SK-MEL-5 (cell line): ENCODE measurements at places on chromosomes 12 and 14. TPM values are rescaled to one million over a fixed set of nuclear protein-coding genes. Genes with fewer than 3 reads are reported as not detected.

SYNDIG1L gene
- not detected in 2 replicates for total RNA-seq

DNA sequence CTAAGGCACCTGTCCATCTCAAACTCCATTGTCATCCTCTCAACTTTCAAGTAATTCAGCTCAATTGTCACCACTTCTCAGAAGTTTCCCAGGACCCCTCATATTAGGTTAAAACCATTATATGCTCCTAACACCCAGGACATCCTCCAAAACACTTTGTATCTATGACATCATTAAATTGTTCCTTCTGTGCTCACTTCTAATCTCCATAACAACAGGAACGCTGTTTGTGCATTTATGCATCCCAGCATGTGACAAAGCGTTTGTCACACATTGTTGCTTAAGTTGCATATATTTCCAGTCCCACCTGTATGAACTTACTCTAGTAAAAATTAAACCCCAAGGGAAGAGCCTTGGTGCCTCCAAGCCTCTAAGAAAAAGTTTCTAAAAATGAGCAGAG lies 133.9 kb downstream of the TBX5 start:
- no peak for DNase-seq

GRCh38 chr14:75495882-75496281 lies 26.4 kb upstream of the BATF start:
- no peak for DNase-seq

DNA sequence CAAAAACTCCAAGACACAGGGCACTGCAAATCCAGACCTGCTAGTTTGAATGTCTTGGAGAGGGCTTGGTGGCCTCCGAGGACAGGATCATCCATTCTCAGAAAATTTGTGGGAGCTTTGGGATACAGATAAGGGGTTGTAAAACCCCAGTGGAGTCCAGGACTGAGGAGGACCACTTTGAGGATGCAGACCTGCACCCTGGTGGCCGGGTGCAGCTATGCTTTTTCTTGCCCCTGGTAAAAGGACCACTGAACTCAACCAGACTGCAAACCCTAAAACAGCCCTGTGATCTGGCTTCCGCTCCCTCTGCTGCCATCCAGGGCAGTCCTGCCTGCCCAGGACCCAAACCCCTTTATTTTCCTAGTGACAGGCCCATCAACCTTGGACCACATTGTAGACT lies 169.5 kb upstream of the DAAM1 start:
- DNase-seq, result peak; percentile 42

TMEM30B gene
- total RNA-seq, result not detected in 2 replicates

A2M gene
- total RNA-seq, result 316 TPM in 2 replicates

- peak; percentile 83 for DNase-seq
Measured at GRCh38 chr12:71938728-71939385, at the start of gene TPH2. Gene TPH2 (plus strand): TSS chr12:71938845. CDS start chr12:71938987, 142 bp downstream.

RDH16 gene
- total RNA-seq, result not detected in 2 replicates

SLC38A4 gene
- total RNA-seq, result not detected in 2 replicates

- DNase-seq, result no peak
Measured at GRCh38 chr12:18071336-18071735, 18.7 kb downstream of the RERGL start.

DNA sequence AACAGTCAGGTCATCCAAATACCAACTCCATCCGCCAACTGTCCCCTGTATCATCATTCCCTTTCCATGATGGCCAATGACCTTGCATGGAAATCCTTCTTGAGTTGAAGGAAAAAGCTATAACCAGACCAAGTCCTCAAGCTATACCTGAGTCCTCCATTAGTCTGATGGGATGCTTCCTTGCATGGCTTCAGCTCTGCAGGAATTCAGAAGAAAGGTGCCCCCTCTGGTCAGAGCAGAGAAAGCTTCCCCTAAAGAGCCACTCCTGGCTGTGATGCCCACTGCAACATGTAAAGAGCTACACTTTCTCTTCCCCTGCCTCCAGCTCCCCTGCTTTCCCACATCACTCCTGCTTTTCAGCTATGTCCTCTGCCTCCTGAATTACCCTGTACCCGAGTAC lies 43.1 kb upstream of the FKBP4 start:
- peak; percentile 10 for DNase-seq

GRCh38 chr12:15527201-15528080 lies 205.1 kb downstream of the PTPRO start:
- DNase-seq, result peak; percentile 78

GRCh38 chr12:99804715-99805114 lies 157.2 kb downstream of the GARIN6 start:
- no peak for DNase-seq

- DNase-seq, result no peak
Measured at GRCh38 chr12:19015285-19015684, 114.2 kb upstream of the PLEKHA5 start.

GRCh38 chr12:116382686-116383530 lies 105.4 kb upstream of the MED13L start:
- DNase-seq, result no peak
